ENCODE measurements at places on chromosomes 2 and 18.
A peak's percentile ranks its signal among the peaks of the same experiment; 100 is the strongest.

DNA sequence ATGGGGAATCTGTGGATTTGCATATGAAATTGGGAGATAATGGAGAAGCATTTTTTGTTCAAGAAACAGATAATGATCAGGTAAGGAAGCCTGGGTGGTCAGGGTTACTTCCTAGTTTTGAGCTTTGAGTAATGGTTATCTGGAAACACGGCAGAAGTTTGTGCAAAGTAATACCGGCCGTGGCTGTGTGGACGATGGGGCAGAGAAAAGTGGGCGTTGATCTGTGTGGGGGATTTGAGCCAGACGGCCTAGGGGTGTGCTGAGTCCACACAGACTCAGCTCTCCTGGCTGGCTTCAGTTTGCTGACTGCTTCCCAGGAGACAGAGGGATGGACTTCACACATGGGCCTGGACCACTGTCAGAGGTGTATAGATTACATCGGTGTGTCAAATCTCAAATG is 21.3 kb downstream of the LPIN1 start:
- no peak for DNase-seq

GRCh38 chr2:29923110-29923721 is 1.8 kb upstream of the ALK start:
- DNase-seq = peak; percentile 87

DNA sequence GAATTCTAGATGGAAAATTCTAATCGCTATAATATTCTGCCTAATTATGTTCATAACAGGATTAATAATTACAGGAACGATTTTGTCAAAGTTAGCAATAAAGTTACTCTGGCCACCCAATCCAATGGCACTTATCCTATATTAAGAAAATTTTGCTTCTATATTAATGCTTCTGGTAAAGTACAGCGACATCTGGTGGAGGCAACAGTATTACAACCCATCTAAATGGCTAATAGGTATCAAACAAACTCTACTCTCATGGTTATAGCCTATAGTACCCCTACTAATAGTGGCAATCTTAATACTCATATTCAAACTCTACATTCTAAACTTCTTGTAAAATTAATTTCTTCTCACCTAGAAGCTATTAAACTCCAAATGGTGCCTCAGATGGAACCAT is 1084.7 kb upstream of the LRRTM1 start:
- no peak for DNase-seq

DNA sequence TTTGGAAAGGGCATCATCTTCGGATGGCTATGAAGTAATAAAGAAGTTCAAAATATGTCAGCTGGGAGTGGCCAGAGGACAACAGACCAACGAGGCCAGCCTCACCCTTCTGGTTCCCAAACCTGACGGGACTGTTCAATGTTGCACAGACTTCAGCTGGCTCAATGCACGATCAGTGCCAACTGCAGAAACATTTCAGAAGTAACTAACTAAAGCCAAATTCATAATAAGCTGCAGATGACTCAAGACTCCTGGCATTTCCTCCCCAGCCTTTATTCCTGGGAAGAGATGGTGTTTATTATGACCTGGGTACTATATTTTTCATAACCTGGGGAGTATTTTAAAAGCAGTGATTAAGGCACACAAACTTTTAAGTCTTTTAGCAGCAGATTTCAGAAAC is 3.8 kb upstream of the ATP6V1C2 start:
- no peak for DNase-seq

DNA sequence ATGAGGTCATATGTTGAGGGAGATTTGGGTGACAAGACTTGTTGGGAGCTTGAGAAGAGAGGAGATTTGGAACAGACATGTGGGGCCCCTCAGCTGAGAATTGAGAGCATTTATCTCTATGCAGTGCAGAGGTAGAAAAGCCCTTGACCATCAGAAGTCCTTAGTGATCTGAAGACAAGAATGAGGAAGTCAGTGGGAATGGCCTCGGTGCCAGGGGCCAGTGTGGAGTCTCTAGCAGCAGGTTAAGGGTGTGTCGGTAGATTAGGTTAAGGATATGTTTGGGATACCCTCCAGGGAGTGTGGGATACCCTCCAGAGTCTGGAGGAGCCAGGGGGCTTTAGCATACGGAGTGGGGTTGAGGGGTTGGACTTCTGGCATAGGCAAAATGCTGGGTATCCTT is 41.6 kb downstream of the FBXO48 start:
- DNase-seq = no peak

- DNase-seq = no peak
These were observed 596.7 kb downstream of the SATB2 start for GRCh38 chr2:198861080-198861479.

- DNase-seq = peak; percentile 19
These were observed 317.8 kb upstream of the ZNF521 start for GRCh38 chr18:25669741-25670140.

DNA sequence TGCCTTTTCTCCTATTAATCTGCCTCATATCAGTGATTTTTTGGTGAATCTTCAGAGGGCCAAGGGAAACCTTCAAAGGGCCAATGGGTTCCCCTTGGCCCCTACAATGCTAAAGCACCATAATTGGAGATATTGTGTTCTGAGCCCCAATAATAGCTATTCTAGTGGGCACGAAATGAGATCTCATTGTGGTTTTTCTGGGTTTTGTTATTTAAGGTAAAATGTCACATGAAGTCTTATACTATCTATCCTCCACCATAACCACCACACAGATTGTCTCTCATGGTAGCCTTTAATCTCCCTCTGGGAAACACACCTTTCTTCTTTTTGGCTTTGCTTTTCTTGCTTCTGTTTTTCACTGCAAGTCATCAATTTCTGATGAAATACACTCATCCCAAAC is 152.8 kb downstream of the B3GNT2 start:
- no peak for DNase-seq

- no peak for DNase-seq
These were observed 4.8 kb downstream of the SSB start for GRCh38 chr2:169803480-169803879.

DNA sequence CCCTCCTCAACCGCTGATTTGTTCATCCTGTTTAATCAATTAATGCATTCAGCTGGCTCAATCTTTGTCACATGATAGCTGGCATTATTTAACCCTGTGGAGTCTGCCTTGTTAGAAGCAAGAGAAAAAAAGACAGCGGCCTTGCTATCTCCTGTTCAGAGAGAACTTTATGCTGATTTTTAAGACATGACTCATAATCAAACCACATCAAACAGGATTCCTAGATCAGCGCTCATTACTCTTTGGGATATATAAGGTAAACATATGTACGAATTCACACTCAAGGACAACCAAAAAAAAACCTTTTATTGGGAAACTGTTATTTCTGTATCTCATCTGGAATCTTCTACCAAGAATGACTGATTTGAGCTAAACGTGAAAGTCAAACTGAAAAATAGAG is 195.1 kb downstream of the C1D start:
- no peak for DNase-seq

GRCh38 chr18:68962623-68963022 is 164.7 kb downstream of the CCDC102B start:
- no peak for DNase-seq

- no peak for DNase-seq
These were observed 9.2 kb upstream of the ADCY3 start for GRCh38 chr2:24929230-24929629.

DNA sequence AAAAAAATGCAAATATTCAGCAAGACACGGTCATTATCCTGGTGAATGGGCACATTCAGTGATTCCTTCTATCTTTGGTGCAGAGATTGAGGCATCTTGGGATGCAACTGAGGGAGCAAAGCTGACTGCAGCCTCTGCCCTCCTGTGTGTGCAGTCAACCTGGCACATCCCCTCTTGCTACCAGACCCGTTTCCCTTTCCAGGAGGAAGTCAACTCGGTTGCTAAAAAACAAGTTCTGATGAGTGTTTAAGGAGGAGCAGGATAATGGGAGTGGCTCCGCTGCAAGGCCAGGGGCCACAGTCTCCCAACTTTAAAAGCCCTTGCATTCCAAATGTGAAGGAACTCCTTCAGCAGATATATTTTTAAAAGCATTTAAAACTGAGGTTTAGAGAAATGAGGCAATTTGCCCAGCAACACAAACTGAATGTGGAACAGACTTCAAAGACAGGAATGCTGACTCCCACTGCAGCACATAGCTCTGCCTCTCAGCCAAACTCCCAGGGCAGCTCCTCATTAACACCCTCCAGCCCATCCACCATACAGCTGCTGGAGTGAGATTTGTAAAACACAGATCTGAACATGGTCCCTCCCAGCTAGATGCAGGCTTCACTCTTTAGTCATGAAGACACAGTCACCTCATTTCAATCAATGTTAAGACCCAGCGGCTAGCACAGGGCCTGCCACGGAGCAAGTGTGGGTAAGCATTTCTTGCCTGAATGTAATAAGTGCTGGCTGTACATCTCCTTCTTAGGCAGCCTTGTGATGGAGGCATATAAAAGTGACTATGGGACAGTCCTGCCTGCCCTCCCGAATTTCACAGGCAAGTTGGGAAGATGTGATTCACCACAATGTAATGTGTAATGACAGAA is 54.3 kb downstream of the VSNL1 start:
- no peak for DNase-seq

DNA sequence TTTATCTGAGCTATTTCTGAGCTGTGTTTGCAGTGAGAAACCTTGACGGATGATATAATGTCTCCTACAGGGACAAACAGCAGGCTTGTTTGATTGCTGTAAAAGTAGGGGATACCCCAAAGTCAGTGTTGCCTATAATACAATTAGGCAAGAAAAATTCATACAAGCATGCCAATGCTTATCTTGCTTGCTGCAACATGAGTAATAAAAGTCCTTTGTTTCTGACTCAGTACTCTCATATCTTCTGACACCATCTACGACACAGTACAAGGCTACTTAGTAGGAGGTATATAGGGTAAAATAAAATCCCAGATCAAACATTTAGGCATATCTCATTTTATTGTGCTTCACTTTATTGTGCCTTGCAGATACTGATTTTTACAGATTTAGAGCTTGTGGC is 33.0 kb downstream of the ERBB4 start:
- no peak for DNase-seq

DNA sequence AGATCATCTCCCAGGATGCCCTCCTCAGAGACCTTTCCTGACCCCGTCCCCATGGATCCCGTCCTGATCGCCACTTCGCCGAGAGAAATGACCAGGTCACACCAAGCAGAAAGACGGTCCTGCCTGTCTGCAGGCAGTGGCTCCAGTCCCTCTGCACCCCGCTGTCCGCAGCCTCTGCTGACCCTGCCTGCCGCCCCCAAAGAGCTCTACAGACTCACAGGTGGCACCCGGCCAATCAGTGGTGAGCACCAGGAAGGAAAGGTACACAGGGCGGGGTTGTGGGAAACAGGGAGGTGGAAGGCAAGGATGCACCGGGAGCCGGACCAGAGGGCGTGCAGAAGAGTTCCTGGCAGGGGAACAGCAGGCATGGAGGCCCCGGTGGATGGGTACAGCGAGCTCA is 94.8 kb downstream of the NDUFA10 start:
- DNase-seq = no peak

DNA sequence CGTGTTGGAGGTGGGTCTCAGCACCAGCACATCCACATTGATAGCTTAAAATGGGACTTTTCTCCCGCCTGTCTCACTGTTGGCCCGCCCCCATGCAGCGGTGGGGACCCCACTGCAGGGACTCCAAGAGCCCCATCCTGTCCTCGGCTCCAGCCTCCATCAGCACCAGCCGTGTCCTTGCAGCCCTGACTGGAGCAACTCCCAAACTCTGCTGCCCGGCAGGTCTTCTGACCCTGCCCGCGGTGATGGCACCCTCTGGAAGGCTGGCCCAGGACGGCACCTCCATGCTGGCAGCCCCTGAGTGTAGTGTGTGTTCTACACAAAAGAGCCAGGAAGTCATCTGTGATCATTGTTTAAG is 41.6 kb upstream of the KCNG2 start:
- DNase-seq = no peak
